ENCODE measurements at places on chromosomes 1 and 21.

DNA sequence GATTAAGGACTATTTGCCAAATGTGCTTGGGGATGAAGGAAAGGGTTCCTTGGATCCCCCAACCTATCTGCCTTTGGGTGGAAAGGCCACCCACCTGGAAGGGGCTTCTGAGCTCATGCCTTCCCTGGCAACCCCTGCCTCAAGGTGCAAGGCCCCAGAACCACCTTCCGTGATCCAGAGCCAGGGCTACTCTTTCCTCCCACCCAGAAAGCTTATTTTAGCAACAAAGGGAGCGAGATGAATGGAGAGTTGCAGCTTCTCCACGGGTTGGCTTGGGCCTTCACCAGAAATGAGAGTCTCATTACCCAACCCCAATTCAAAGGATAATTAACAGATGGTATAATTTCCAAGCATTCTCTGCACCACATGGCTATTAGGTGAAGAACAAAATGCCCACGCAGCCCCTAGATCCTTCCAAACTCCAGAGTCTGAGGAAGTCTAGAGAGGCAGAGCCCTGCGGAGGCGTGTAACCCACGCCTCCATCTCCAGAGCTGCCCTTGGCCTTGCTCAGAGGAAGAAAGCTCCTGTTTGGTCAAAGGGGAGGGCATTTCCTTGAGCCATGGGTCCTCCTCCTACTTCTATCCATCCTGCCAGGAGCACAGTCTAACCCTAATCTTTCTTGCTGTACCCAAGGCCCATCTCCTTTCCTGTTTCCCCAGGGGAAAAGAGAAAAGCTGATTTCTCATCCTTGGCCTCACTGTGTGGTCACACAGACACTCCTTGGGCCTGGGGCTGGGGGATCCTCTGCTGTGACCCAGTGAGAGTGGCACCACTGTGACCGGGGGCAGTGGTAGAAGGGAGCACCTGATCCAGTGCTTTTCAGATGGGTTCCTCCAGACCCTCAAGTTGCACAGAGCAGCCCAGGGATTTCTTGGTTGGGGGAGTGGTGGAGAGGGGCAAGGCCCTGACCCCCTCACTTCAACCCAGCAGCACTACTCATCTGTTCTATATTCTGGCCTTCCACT, 1.7 kb upstream of the CELSR2 start:
- no peak for DNase-seq

DNA sequence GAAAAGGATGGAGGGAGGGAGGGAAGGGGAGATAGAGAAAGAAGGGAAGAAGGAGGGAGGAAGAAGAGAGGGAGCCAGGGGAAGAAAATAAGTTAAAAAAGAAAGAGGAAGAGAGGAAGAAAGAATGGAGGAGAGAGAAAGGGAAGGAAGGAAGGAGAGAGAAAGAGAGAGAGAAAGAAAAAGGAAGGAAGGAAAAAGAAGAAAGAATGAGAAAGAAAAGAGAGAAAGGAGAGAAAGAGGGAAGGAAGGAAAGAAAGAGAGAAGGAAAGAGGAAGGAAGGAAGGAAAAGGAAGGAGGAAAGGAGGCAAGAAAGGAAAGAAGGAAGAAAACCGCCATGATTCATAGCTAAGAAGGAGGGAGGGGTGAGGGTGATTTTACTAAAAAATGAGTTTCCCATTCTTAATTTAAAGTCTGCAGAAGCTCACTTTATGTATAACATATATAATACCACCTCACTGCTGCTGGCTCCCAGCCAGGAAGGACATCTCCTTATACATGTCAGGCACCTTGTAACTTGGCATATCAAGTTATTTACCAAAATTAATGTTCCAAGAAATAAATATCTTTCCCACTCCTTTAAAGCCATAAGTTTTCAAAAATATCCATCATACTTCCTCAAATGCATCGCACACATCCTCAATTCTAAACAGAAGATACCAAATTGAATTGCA, 46.0 kb upstream of the OLIG2 start:
- no peak for DNase-seq

GRCh38 chr1:157247005-157247763, 109.0 kb upstream of the ETV3 start:
- DNase-seq, result no peak

GRCh38 chr21:35976929-35977328, 83.4 kb downstream of the SETD4 start:
- DNase-seq, result no peak

DNA sequence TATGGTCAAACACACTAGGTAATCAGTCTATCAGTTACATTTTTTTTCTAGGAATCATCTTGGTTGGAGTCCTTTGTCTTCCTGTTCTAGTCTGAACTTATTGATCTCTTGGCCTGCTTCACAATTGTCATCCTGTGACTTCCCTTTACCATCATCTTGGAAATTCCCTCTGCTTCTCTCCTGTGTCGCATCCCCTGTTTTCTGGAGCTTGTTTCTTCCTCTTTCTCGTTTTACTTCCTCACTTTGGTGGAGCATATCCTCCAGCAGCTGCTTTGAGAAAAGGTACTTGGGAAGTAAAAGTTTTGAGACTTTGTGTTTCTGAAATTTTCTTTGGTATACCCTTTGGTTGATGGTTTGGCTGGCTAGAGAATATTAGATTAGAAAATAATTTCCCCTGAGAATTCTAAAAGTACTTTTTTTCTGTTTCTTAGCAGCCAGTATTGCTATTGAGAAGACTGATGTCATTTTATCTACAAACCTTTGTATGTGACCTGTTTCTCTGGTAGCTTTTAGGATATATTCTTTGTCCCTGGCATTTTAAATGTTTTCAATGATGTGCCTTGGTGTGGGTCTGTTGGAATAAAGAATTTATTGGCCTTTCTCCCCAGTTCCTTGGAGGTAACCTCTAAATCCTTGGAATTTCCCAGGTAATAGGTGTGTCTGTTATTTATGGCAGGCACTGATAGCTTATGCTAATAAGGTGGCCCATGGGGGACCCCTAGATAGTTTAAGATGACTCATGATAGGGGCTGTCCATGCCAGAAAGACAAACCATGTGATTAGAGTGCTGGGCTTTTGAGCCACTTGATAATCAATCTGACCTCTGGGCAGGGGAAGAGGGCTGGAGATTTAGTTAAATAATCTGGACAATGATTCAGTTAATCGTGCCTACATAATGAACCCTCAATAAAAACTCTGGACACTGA, 6.1 kb upstream of the MYCL start:
- no peak for DNase-seq
